ENCODE measurements at places on chromosomes 11 and 22.

- no peak for DNase-seq
Observed at GRCh38 chr22:40407831-40408717, 37.7 kb downstream of the SGSM3 start.

GRCh38 chr22:37619991-37620390 lies 11.4 kb downstream of the GGA1 start:
- no peak for DNase-seq

GRCh38 chr11:2870460-2870859 lies 15.1 kb downstream of the CDKN1C start:
- DNase-seq: no peak

DNA sequence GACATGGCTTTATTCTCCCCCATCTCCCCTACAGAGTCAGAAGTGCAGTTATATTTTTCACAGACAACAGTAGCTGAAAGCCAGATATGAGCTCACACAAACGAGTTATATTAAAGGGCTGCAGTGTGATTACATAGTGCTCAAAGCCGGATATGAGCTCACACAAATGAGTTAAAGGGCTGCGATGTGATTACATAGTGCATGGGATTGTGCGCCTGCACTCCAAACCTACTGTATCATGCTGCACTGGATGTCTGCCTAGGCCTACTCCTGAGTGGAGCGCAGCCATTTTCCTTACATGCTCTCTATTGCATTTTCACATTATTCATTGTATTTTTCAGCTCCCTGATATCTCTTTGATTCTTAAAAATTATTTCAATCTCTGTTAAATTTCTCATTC lies 414.6 kb upstream of the LARGE1 start:
- DNase-seq: no peak

DNA sequence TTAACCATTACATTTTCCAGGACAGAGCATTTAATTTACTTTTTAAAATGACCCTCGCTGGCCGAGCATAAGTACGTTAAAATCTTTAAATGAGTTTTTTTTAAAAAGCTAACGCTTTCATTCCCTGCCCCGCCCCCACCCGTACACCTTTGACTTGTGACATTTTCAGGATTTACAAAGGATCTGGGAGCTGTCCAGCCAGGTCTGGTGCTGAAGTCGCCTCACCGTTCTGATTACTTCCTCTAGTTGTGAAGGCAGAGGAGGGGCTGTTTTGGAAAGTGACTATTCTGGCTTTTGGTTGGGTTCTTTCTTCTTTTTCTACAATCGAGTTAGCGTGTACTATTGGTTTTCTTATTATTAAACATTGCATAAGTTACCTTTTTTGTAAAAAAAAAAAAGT lies 2.9 kb downstream of the C11orf87 start:
- no peak for DNase-seq

- DNase-seq: no peak
Observed at GRCh38 chr11:67646535-67647336, 3.8 kb downstream of the ACY3 start.
